ENCODE measurements at places on chromosomes 1 and 21.

GRCh38 chr1:18612073-18612472 lies 18.6 kb upstream of the PAX7 start:
- no peak for DNase-seq
- H3K36me3 ChIP-seq = no peaks in the 10 kb centered on the region
- H3K27me3 ChIP-seq = peaks cover 8% of the 10 kb centered on the region
- no peak overlapping the region for H3K4me3 ChIP-seq
- no peaks in the 10 kb centered on the region for H3K4me1 ChIP-seq

- no peak for DNase-seq
- H3K27ac ChIP-seq = no peak overlapping the region
- H3K4me1 ChIP-seq = no peaks in the 10 kb centered on the region
- H3K4me3 ChIP-seq = no peak overlapping the region
- H3K36me3 ChIP-seq = no peaks in the 10 kb centered on the region
Measured at GRCh38 chr1:71350330-71350729, 269.5 kb upstream of the ZRANB2 start.

GRCh38 chr1:65059930-65060538 lies 88.0 kb upstream of the AK4 start:
- H3K36me3 ChIP-seq = peaks cover 3% of the 10 kb centered on the region
- H3K27ac ChIP-seq = no peak overlapping the region
- H3K27me3 ChIP-seq = no peaks in the 10 kb centered on the region
- no peak for DNase-seq

DNA sequence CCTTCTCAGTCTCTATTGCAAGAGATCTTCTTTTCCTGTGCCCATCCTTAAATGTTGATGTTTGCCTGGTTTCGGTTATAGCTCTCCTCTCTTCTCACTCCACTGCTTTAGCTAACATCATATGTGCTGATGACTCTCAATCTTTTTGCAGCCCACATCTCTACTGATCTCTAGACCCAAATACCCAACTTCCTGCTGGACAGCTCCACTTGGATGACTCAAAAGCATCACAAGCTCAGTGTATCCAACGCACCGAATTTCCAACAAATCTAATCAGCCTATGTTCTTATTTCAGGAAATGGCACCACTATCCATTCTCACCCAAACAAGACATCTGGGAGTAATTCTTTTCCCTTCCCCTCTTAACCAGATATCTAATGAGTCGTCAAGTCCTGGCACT lies 79.1 kb upstream of the ARTN start:
- no peak overlapping the region for H3K27ac ChIP-seq
- H3K27me3 ChIP-seq = no peaks in the 10 kb centered on the region
- H3K4me3 ChIP-seq = no peak overlapping the region
- peaks cover 30% of the 10 kb centered on the region for H3K4me1 ChIP-seq
- DNase-seq = peak; percentile 27
- no peaks in the 10 kb centered on the region for H3K36me3 ChIP-seq

DNA sequence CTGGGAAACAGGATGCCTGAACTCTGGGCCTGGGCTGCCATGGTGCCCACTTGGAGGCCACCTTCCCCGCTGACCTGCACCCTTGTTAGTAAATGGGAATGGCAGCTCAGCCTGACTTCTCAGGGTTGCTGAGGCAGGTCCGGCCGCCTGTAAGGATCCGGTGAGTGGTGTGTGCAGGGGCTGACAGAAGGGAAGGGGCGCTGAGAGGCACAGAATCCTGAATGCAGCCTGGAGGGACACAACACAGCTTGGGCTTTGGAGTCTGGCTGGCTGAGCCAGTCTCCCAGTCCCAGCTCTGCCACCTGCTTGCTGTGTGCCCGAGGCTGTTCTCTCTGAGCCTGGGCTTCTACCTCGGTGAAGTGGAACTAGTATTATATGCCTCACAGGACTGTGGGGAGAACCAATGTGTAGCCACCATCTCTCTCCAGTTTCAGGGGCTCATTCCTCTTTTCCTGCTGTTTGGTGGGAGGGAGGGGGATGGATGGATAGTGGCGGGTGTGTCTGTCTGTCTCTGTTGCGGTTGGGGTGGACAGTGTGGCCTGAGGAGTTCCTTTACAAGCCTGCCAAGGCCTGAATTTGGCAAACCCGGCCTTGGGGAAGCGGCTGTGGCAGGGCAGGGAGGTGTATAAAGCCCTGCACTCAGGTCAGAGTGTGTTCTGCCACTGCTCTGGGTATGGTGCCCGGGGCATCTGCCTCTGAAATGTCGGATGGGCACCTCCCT lies 18.0 kb downstream of the ADORA1 start:
- DNase-seq = no peak
- H3K36me3 ChIP-seq = peaks cover 25% of the 10 kb centered on the region
- peaks cover 18% of the 10 kb centered on the region for H3K4me1 ChIP-seq
- H3K27ac ChIP-seq = no peak overlapping the region
- no peaks in the 10 kb centered on the region for H3K27me3 ChIP-seq
- no peak overlapping the region for H3K4me3 ChIP-seq

DNA sequence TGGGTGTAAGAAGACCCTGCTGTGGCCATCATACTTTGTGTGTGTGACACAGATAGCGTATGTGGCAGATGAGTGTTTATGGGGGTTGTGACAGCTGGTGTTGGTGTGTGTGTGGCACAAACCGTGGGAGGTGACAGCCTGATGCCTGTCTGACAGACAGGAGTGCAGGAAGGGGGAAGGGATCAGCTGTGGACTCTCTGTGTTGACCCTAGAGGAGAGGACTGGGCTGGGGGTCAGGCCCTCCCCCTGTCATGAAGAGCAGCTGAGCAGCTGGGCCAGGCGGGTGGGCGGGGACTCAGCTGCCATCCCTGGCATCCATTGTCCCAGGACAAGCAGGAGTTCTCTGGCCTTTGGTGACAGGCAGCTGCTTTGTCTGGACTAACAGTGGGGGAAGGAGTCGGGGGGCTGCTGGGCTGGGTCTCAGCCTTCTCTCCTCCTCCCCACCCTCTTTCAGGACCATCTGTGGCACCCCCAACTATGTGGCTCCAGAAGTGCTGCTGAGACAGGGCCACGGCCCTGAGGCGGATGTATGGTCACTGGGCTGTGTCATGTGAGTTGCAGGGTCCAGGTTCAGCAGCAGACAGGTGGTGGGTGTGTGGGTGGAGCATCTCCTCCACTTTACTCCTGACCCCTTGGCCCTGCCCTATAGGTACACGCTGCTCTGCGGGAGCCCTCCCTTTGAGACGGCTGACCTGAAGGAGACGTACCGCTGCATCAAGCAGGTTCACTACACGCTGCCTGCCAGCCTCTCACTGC lies 2.3 kb downstream of the PLK3 start:
- DNase-seq = peak; percentile 74
- H3K27me3 ChIP-seq = no peaks in the 10 kb centered on the region
- H3K36me3 ChIP-seq = peaks cover 11% of the 10 kb centered on the region

DNA sequence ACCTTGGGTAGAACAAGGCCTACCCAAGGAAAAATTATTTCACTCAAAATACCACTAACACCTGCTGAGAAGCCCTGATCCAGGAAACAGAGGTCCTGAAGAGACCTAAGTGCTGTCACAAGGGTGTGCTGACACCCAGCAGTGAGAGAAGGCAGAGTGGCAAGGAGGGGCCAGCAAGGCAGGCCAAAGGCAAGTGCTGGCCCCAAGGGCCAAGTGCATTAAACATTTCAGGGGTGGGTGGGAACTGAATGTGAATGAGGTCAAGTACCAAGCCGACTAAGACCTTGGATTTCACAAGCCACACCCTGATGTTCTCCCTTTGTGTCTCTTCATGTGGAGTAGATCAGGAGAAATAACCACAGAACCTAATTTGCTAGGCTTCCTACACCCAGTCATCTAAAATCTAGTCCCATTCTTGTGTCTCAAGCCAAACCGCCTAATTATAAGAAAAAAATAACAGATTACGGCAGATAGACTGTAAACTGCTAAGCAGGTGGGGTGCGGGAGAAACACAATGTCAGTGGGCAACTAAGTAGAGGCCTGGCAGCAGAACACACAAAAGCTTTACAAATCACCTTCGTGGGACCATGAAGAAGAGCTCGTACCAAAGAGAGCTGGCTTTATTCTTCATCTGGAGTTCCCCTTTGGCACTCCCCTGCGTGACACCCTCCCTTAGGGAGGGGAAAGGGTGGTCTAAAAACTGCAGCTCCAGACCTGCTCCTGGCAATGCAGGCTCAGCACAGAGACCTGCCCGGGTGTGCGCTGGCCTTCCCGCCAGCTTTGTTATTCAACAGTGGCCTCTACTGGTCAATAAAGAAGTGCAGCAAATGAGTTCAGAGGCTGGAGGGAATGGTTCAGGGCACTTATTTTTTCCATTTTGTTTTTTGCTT lies 8.7 kb downstream of the UBE2G2 start:
- H3K4me3 ChIP-seq = no peak overlapping the region
- peaks cover 39% of the 10 kb centered on the region for H3K36me3 ChIP-seq
- no peak overlapping the region for H3K27ac ChIP-seq
- no peaks in the 10 kb centered on the region for H3K4me1 ChIP-seq
- peak; percentile 42 for DNase-seq

- H3K4me1 ChIP-seq = no peaks in the 10 kb centered on the region
- no peak overlapping the region for H3K4me3 ChIP-seq
Measured at GRCh38 chr1:96253246-96254035, 468.1 kb upstream of the PTBP2 start.

DNA sequence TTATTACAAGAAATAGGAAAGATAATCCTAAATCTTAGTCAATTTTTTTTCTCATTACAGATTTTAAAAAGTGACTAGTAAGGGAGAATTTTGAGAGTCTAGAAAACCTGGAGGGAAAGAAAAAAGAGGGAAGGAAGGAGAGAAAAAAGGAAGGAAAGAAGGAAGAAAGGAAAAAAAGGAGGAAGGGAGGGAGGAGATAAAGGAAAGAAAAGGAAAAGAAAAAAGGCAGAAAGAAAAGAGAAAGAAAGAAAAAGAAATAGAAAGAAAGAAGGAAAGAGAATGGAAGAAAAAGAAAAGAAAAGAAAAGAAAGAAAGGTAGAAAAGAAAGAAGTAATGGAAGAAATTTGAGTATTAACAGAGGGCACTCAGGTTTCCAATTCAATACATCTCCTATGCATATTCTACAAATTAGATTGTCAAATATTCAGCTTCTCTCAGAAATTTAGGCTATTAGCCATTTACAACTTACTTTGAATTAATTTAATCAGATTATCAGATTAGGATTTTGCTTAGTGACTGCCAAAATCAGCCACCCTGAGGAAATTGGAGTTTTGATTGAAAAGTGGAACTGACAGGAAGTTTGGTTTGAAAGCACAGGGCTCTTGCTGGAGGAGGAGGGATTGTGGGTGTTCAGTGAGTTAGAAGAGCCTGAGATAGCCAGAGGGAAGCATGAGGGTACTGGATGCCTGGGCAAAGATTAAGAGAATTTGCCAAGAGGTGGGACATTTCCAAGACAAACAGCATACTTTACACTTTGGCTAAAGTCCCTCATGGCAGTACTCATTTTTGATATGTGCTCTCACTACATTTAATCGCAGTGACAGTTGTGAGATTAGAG lies 677.8 kb downstream of the USP25 start:
- H3K36me3 ChIP-seq = no peaks in the 10 kb centered on the region
- no peak overlapping the region for H3K27ac ChIP-seq
- H3K4me1 ChIP-seq = 0 out of 2 replicates have a peak, but pooled peaks cover 4% of the 10 kb centered on the region
- no peaks in the 10 kb centered on the region for H3K27me3 ChIP-seq

- H3K4me1 ChIP-seq = no peaks in the 10 kb centered on the region
- H3K4me3 ChIP-seq = no peak overlapping the region
- no peaks in the 10 kb centered on the region for H3K36me3 ChIP-seq
- DNase-seq = no peak
- peaks cover 5% of the 10 kb centered on the region for H3K27me3 ChIP-seq
Measured at GRCh38 chr1:162904579-162904978, 43.6 kb upstream of the CCDC190 start.

- no peaks in the 10 kb centered on the region for H3K36me3 ChIP-seq
- H3K4me3 ChIP-seq = no peak overlapping the region
- DNase-seq = peak; percentile 73
- H3K27ac ChIP-seq = peak overlapping the region; percentile 76
- peaks cover 53% of the 10 kb centered on the region for H3K4me1 ChIP-seq
Measured at GRCh38 chr1:93738075-93738622, 56.5 kb upstream of the BCAR3 start.

GRCh38 chr1:161725908-161726472 lies 4.6 kb downstream of the FCRLB start:
- no peaks in the 10 kb centered on the region for H3K27me3 ChIP-seq
- peak; percentile 51 for DNase-seq
- H3K27ac ChIP-seq = peak overlapping the region; percentile 100
- H3K36me3 ChIP-seq = no peaks in the 10 kb centered on the region
- peak overlapping the region; percentile 94 for H3K4me3 ChIP-seq

DNA sequence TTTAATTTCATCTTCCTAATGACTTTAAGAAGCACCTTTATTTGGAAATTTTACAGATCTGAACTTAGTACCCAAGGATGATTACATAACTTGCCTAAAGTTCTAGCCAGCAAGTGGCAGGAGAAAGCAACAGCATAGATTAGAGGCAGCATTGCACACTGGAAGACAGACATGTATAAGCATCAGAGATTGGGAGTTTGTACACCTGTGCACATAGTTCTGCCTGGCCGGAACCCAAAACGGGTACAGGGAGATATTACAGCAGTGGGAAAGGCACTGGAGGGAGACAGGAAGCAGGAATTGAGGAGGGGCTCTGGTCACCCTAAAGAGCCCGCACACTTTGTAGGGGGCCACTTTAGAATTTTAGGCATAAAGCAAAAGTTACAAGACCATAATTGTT lies 19.3 kb downstream of the GBP6 start:
- no peaks in the 10 kb centered on the region for H3K27me3 ChIP-seq
- H3K36me3 ChIP-seq = no peaks in the 10 kb centered on the region

GRCh38 chr1:234875328-234875952 lies 253.2 kb downstream of the TOMM20 start:
- no peaks in the 10 kb centered on the region for H3K36me3 ChIP-seq
- no peaks in the 10 kb centered on the region for H3K27me3 ChIP-seq
- DNase-seq = no peak
- H3K27ac ChIP-seq = no peak overlapping the region

DNA sequence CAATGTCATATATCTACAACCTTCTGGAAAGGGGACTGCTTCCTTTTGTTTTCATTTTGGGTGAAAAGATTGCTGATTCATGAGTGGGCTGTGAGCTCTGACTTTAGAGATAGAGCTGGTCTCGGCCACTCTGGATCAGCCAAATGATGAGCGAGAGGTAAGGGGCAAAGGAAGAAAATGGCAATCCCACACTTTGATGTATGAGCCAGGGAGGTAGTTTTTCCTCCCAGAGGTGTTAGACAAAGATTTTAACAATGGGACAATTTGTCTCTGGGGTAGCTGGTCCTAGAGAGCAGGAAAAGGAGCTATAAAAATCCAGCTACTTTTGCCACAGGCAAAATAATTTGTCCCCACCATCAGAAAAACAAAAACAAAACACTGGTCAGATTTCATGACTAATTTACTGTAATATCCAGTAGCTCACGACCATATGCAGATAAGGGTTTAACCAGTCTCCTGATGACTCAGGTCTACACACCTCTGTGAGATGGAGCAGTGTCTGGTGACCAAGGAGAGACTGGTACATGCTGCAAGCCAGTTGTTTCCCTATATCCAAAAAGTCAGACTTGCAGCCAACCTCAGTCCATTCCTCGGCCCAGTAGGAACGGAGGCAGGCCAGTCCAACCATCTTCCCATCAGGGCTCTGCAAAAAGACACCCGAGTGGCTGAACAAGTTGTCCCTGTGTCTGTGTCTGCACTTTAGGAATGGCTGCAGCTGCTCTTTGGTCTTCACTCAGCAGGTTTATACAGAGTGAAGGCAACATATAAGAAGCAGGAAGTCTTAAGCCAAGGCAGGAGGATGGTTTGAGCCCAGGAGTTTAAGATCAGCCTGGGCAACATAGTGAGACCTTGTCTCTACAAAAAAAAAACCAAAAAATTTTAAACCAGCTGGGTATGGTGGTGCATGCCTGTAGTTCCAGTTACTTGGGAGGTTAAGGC lies 29.2 kb downstream of the DNASE2B start:
- no peak for DNase-seq
- no peak overlapping the region for H3K27ac ChIP-seq
- no peaks in the 10 kb centered on the region for H3K4me1 ChIP-seq
- no peaks in the 10 kb centered on the region for H3K27me3 ChIP-seq
- no peaks in the 10 kb centered on the region for H3K36me3 ChIP-seq
